D721Med (cell line): ENCODE measurements at places on chromosomes 12 and 14.

- DNase-seq: no peak
Measured at GRCh38 chr12:111063295-111064026, 143.1 kb upstream of the MYL2 start.

DNA sequence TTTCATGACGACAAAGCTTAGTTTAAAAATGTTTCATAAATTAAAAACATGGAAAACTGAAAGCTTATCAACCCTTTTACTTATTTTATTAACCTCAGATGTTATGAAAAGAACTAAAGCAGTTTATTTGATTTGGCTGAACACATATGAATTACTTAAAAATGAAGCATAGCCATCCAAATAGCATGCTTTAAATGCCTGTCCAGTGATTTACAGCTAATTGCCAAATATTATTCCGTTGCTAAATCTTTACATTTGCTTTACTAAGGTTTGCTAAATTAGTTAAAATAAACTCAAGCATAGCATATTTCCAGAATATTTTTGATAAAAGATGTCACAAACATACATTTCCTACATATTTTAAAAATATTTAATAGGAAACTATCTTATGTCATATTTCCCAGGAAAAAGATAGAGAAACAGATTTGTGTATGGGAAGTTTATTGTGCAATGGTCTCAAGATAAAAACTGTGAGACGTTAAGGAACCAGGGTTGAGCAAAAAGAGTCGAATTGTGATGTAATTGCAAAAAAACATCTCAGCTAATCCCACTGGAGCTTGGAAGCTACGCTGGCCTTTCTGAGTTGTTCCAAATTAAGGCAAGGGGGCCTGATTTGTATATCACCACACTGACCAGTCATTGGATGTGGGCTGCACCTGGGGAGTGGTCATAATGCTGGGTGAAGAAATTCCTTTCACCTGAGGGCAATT is 25.8 kb downstream of the GPR135 start:
- DNase-seq: no peak

DNA sequence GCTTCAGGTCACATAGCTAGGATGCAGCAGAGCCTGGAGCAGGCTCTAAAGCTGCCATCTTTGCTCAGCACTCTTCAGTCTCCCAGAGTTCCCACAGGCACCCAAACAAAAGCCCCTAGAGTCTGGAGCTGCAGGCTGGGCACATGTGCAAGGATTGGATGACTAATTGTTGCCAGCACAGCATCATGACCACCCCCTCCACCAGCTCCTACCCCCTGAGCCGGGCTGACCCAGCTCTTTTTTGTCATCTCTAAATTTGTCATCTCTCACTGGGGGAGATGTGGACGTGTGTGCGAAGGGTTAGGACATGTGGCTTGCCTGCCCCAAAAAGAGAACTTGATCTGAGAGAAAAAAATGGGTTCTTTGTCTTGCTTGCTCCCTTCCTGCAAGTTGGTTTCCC is 4.3 kb upstream of the MMP19 start:
- DNase-seq: no peak

DNA sequence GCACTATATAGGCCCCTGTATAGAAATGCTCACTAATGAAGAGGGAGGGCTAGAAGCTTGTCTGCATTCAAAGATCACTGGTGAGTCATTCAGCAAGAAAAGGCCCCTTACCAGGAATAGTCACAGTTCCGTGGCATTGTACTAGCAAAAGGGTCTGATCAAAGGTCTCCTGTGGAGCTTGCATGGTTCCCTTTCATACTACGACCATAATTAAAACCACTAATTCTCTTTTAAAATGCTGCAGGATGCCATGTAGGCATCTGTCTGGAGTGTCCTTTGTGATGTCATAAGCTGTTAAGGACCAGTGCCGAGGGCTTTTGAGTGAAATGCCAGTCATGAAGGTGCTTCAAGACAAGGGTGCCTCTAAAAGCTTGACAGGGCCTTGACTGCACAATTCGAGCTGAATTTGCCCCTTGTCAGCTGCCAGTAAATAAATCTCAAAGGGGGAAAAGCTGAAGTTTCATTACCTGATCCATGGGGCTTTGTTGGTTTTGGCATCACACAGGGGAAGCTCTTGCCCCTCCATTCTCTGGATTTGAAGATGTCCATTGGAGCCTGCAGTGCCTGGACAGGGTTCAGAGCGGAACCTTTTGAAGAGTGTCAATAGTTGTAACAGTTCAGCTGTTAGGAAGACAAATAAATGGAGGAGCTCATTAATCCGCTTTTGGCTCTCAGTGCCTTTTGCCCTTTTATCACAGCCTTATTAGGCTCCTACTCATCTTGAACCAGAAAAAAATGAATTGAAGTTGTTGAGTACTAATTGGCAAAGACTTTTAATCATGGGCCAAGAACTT is 69.1 kb downstream of the TMEM260 start:
- no peak for DNase-seq

- DNase-seq: no peak
Measured at GRCh38 chr12:58814036-58814435, 106.3 kb downstream of the LRIG3 start.

DNA sequence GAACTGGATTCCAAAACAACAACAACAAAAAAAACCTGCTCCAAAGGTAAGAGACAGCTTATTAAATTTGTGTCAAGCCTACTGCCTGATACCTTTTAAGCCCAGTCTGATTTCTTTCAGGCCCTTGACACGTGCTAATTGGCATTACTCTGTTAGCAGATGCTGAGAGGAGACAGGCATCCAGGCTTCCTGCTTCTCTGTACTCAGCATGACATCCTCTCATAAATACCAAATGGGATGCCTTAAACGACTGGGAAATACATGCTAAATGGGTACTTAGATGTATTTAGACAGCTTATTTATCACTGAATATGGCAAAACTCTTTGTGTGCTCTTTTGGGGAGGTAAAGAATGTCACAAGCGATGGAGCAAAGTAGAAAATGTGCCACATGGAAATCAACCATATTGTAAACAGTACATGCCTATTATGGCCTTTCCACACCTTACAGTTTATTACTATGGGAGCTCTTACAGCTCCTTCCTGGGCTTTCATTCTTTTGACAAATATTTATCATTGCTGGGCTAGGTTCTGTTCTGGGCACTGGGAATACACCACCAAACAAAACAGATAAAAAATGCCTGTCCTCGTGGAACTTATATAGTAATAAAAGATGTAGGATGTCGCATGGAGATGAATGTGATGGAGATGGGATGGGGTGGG is 11.5 kb upstream of the PCED1B start:
- no peak for DNase-seq

GRCh38 chr12:120126635-120127005 is 10.1 kb upstream of the RAB35 start:
- DNase-seq: no peak

GRCh38 chr12:6434205-6435140 is 10.3 kb upstream of the CD27 start:
- DNase-seq: no peak

- DNase-seq: no peak
Measured at GRCh38 chr12:25830456-25830855, 128.0 kb upstream of the RASSF8 start.

- DNase-seq: no peak
Measured at GRCh38 chr14:102370305-102370809, 7.6 kb downstream of the TECPR2 start.

DNA sequence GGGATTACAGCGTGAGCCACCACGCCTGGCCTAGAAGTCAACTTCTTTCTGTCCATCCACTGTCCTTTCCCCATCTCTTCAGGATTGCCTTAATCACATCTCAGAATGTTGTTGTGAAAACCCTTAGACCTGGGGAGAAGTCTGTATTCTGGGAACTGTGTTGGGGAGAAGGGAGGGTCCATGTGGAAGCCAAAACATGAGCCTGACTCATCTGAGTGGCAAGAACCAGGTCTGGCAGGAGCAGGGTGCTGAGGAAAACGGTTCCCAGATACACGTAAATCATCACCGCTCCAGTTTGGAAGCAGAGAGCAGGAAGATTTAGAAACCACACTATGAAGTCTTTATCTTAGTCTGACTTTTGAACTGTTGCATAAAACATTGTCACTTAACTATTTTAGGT is 245.6 kb upstream of the RGS6 start:
- no peak for DNase-seq

GRCh38 chr12:10607885-10608458 is 5.4 kb downstream of the MAGOHB start:
- no peak for DNase-seq

DNA sequence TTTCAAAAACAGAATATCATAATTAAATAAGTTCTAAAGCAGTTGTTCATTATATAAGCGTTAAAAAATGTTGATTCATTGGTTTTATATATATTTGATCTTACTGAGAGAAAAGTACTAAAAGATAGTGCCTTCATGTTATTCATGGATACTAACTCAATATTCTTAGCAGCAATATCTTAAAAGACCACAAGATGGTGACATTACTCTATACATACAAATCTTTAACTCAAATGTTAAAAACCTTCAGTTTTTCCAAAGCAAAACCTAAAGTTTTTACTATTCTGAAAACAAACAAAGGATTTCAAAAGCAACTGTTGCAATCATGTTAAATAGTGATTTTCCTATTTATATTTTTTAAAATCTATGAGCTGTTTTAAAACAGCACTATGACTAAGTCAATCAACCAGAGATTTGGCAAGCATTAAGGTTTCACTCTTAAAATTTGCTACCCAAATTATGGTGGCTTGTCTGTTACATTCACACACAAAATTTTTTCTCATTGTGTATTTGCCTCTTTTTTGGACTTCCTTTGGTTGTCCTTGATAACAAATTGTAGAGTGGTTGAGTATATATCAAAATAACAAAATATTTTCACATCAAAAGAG is 50.1 kb upstream of the RERGL start:
- DNase-seq: no peak
